ENCODE measurements at places on chromosomes 11 and 22.

DNA sequence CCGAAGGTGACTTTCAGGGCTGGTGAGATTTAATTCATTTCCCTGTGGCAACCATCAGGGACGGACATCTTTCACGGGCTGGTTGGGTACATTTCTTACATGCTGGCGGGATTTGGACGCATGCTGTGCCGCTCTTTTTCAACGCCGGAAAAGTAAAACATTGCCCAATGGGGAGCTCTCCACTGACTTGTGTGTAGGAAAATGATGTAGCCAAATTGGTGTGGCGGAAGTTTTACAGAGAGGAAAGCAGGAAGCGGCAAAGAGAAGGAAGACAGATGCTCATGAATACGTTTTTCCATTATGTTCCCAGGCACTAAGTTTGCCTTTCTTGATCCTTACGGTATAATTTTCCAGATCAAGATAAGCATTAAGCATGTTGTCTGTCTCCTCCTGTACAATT is 375.8 kb downstream of the NTM start:
- DNase-seq = no peak

GRCh38 chr22:19117111-19117512 is 5.1 kb downstream of the DGCR2 start:
- no peak for DNase-seq

GRCh38 chr22:24592851-24593558 is at the start of gene LRRC75B:
LRRC75B (minus strand) TSS chr22:24593073; CDS start chr22:24593039, 34 bp downstream.
- no peak for DNase-seq

DNA sequence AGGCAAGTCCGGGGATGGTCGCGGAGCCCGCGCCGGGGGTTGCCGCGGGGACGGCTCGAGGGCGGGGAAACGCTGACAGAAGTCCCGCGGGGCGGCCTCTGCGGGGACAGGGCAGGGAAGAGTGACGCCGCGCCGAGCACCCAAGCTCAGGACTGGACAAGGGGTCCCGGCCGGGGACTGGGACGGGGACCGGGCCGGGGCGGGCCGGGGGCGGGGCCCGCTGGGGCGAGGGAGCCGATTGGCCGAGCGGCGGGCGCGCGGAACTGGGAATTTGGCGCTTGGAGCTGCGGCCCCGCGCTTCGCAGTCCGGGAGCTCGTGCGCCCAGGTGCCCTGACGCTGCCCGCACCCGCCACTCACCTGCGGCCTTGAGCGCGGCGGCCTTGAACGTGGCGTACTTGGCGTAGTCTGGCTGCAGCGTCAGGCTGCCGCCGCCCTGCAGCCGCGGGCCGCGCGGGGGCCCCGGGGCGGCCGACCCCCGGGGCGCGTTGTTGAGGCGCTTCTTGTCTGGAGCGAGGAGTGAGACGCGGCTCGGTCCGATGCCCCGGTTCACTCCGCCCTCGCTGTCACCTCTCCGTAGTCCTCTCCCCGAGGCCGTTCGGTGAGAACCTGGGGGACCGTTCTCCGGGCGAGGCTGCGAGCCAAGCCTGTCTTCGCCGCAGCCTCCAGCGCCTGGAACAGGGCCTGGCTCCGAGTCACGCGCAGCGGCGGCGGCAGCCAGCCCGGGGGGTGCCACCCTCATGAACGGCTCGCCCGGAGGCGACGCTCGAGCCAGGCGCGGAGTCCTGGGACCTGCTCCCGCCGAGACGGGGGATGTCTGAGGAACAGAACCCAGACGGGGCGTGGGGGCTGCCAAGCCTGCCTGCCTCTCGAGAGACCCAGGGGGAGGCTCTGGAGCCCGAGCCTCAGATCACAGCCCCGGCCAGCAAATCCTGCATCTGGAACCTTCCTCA is 4.5 kb downstream of the SHISA8 start:
- no peak for DNase-seq

GRCh38 chr11:62823677-62824076 is 8.2 kb downstream of the STX5 start:
- no peak for DNase-seq

DNA sequence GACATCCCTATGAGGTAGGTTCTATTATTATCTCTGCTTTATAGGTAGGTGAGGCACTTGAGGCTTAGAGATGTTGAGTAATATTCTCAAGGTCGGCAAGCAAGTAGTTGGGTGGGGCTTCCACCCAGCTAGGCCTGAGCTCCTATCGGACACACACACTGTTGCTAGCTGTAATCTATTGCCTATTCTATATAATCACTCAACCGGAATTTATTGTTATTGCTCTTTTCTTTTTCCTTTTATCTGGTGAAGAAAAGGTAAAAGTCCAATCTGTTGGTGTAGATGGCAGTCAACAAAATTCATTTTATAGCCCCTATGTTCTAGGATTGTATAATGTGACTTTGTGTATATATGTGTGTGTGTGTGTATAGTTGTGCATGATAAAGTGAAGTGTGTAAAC is 3.4 kb downstream of the OR9Q2 start:
- no peak for DNase-seq

DNA sequence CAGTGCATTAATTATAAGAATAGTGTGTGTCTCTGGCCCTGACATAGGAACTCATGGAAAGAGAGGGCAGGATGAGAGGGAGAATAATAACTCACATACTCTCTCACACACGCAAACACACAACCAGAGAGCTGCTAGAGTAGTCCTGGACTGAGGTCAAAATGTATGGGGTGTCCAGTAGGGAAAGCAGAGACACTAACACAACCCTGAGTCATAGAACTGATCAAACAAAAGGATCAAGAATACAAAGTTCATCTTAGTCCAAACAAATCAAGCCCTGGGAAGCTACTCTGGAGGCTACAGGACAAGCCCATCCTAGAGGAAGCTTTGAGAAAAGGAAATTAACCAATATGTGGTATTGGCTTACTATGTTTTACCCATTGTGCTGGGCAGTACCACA is 178.5 kb upstream of the GUCY1A2 start:
- DNase-seq = no peak

DNA sequence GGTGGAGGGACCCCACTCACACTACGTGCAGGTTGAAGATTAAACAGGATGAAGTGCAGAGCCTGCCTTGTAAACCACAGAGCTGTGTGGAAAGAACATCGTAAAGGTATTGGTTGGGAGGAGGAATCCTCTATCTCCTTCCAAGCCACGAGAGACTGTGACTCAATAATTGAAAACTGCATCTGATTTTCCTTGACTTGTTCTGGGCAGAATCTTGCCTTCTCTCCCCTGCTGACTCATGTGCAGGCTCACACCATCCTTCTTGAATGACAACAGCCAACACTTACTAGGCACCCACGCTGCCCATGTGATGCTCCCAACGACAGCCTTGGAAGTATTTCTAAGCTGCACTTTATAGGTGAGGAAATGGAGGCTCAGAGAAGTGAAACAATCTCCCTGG is 563.0 kb downstream of the MIAT start:
- no peak for DNase-seq

DNA sequence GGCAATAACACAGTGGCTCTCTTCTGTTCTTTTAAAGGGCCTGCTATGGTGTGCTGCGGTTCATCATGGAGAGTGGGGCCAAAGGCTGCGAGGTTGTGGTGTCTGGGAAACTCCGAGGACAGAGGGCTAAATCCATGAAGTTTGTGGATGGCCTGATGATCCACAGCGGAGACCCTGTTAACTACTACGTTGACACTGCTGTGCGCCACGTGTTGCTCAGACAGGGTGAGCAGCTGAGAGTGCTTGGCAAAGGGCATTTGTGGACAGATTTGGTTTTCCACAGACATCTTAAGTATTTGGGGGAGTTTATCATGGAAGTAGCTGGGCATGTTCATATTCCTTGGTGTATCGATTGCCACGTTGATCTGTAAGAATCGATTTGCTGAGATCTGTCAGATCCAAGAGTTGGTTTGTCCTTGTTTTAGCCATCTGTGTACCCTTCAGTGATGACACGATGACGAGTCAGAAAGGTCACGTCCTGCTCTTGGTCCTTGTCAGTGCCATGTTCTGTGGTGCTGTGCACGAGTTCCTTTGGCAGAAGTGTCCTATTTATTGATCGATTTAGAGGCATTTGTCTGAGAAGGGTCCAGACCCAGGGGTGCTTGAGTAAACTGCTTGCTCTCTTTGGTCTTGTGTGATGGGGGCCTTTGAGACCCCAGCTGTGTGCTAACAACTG is 4.8 kb downstream of the RPS3 start:
- no peak for DNase-seq
